T-cell (primary cell): ENCODE measurements at places on chromosomes 16 and 17. TPM values are rescaled to one million over a fixed set of nuclear protein-coding genes. Genes with fewer than 3 reads are reported as not detected.
A peak's percentile ranks its signal among the peaks of the same experiment; 100 is the strongest.

DNA sequence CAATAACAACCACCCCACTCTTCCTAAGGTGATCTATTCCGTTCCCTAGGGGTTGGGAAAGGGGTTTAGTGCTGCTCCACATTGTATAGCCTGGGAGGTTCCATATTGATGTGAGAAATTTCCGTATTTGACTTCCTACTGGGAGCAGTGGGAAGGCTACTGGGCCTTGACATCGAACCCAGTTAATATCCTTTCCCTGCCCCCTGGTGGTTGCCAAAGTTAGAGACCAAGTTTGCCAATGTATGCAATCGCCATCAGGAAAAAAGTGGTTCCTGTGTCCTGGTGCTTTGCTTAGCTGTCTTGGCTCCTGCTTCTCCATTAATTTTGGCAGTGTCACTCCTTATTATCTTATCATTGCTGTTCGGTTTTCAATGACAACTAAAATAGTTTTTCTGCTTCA is 914.9 kb downstream of the KCNJ2 start:
- no peak overlapping the region for H3K4me3 ChIP-seq
- H3K27me3 ChIP-seq = no peaks in the 10 kb centered on the region
- H3K27ac ChIP-seq = no peak overlapping the region

DNA sequence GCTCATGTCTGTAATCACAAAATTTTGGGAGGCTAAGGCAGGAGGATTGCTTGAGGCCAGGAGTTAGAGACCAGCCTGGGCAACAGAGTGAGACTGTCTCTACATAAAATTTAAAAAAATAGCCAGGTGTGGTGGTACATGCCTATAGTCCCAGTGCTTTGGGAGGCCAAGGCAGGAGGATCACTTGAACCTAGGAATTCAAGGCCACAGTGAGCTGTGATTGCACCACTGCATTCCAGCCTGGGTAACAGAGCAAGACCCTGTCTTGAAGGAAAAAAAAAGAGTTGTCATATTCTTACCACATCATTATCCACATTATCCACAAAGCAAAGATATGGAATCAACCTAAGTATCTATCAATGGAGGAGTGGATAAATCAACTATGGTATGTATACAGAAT is 21.0 kb upstream of the MAPK3 start:
- H3K27ac ChIP-seq = no peak overlapping the region
- H3K36me3 ChIP-seq = no peaks in the 10 kb centered on the region
- DNase-seq = no peak
- H3K27me3 ChIP-seq = no peaks in the 10 kb centered on the region
- peaks cover 9% of the 10 kb centered on the region for H3K4me1 ChIP-seq
- no peak overlapping the region for H3K4me3 ChIP-seq

- peaks cover 57% of the 10 kb centered on the region for H3K27me3 ChIP-seq
- no peaks in the 10 kb centered on the region for H3K4me1 ChIP-seq
- H3K36me3 ChIP-seq = no peaks in the 10 kb centered on the region
- no peak overlapping the region for H3K4me3 ChIP-seq
- H3K27ac ChIP-seq = no peak overlapping the region
- no peak for DNase-seq
These were observed 19.0 kb downstream of the IGF2BP1 start for GRCh38 chr17:49015924-49016774.

DNA sequence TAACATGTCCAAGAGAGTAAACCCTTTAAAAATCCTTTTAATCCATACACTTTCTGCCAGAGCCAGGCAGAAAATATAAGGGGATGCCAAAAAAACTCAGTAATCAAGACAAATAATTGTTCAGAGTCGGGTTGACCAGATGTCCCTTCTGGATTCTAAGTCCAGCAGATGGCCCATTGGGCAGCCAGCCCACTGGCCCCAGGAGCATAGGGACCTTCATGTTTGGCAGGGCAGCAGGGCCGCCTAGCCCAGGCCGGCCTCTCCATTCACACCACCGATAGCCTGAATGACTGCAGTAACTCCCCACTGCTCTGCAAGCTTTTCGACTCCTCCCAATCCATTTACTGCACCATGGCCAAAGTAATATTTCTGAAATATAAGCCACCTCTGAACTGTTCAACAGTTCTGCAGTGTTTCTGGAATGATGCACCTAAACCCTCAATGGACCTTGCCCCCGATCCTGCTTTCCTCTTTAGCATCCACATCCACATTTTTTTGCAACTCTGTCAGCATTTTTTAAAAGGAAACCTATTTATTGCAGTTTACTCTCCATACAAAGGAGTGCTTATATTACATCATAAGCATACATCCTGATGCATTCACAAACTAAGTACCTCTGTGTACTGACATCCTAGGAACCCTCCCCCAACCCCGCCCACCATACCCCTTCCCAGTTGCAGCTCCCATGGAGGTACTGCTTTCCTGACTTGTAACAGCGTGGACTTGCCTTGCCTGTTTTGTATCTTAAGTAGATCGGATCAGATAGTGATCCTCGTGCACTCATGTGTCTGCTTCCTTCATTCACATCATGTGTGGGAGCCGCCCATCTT is 46.4 kb downstream of the LDHD start:
- H3K36me3 ChIP-seq = no peaks in the 10 kb centered on the region
- DNase-seq = no peak
- peaks cover 24% of the 10 kb centered on the region for H3K4me1 ChIP-seq

- no peaks in the 10 kb centered on the region for H3K27me3 ChIP-seq
- no peak overlapping the region for H3K27ac ChIP-seq
- H3K4me3 ChIP-seq = no peak overlapping the region
- peak; percentile 16 for DNase-seq
- H3K4me1 ChIP-seq = no peaks in the 10 kb centered on the region
These were observed 45.0 kb downstream of the CDH13 start for GRCh38 chr16:82671741-82672140.

DNA sequence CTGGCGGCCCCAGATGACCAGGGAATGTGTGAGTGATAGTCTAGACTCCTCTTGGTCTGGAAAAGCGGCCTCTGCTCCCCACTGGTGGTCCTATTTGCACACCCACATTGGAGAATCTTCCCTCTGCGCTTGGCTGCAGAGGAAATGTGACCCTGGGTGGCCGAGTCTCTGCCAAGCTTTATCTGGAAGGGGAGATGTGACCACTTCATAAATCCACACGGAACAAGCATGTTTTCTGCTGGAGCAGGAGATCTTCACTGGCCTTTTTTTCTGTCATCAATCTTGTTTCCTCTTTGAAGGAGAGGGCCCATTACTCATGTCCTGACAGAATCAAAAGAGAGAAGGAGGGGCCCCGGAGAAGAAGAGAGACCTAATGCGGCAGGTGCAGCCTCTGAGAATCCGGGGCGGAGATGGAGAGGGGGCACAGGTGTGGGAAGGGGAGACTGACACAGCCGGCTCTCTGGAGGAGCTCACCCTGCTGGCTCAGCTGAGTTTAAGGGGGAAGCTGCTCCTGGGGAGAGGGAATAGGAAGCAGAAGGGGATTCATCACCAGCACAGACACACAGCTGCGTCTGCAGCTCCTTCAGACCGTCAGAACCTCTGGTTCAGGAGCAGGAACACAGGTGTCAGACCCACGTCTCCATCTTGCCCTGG is 116.3 kb downstream of the SOX9 start:
- DNase-seq = no peak
- no peaks in the 10 kb centered on the region for H3K27me3 ChIP-seq
- H3K27ac ChIP-seq = no peak overlapping the region
- H3K4me1 ChIP-seq = no peaks in the 10 kb centered on the region
- H3K4me3 ChIP-seq = no peak overlapping the region

DNA sequence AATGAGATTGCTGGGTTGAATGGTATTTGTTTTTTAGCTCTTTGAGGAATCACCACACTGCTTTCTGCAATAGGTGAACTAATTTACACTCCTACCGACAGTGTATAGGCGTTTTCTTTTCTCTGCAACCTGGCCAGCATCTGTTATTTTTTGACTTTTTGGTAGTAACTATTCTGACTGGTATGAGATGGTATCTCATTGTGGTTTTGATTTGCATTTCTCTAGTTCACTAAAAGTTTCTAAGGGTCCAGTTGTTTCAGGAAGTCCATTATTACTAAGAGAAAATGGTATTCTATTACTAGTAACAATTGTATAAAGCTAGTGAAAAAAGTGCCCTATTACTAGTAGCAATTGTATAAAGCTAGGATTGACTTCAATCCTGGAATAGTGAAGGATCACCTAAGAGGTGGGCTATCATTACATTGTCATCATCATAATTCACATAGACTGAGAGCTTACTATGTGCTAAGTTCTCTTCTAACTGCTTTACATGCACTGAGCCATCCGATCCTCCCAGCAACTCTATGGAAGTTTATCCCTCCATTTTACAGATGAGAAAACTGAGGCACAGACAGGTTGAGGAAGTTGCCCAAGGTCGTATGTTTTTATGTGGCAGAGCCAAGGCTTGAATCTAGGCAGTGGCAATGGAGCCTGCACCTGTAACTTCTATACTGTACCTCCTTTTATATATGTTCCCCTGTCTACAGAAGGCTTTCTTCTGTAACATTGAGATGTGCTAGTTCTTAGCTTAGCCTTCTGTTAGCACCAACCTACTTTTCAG is 13.4 kb upstream of the SMIM36 start:
- H3K4me3 ChIP-seq = no peak overlapping the region
- no peak overlapping the region for H3K27ac ChIP-seq
- H3K36me3 ChIP-seq = no peaks in the 10 kb centered on the region
- no peaks in the 10 kb centered on the region for H3K4me1 ChIP-seq
- DNase-seq = no peak

DNA sequence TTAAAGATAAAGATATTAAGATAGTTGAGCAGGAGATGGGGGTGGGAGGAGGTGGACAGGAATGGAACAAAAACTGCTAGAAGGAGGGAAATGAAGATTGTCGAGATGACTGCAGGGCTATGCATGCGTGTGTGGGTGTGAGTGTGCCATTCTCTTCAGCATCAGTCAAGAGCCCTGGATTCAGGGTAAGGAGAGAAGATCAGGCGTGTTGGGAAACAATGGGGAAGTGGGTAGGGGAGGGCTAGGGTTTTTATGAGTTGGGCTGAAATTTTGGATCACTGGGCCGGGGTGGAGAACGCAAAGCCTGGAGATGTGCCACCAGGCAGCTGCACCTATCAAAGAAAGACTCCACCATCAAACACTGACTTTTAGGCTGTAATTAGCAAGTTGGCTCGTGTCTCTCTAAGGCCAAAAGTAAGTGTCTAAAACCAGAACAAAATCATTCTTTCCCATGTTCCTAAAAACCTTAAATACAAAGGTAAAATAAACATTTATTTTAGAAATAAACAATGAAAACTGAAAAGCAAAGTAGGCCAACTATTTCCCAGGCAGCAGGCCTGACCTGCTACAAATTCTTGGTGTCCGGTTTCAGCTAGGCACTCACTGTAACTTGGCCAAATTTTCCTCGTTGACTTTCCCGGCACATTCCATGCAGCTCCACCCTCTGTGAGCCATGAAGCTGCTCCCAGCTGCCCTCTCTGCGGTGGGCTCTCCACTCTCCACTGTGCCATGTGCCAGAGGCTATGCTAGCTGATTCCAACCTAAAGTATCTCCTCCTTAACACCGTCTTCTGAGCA is 4.2 kb downstream of the CDRT4 start:
- H3K27me3 ChIP-seq = no peaks in the 10 kb centered on the region
- H3K4me3 ChIP-seq = no peak overlapping the region
- no peak for DNase-seq
- no peaks in the 10 kb centered on the region for H3K36me3 ChIP-seq
- no peaks in the 10 kb centered on the region for H3K4me1 ChIP-seq

DNA sequence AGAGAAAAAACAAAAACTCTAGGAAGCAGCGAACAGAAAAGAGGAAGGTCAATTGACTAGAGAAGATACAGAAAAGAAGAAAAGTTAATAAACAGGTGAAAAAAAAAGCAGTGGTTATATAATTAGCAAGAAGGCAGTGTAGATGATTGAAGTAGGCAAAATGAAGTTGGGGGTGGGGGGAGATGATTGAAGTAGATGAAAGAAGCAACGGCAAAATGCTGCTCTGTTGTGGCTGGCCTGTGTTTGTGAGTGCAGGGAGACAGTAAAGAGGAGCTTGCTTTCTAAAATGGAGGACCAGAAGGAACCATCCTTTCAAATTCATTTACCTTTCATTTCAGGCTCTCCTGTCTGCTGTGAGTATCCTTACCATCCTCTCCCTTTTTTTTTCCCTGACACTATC is 3.6 kb downstream of the EVI2B start:
- H3K4me1 ChIP-seq = peaks cover 42% of the 10 kb centered on the region
- H3K36me3 ChIP-seq = no peaks in the 10 kb centered on the region
- H3K4me3 ChIP-seq = peak overlapping the region; percentile 67
- H3K27ac ChIP-seq = peak overlapping the region; percentile 90

GRCh38 chr16:65698791-65699321 is 577.0 kb upstream of the CDH11 start:
- H3K4me3 ChIP-seq = no peak overlapping the region
- no peaks in the 10 kb centered on the region for H3K36me3 ChIP-seq
- no peak for DNase-seq
- no peaks in the 10 kb centered on the region for H3K4me1 ChIP-seq

DNA sequence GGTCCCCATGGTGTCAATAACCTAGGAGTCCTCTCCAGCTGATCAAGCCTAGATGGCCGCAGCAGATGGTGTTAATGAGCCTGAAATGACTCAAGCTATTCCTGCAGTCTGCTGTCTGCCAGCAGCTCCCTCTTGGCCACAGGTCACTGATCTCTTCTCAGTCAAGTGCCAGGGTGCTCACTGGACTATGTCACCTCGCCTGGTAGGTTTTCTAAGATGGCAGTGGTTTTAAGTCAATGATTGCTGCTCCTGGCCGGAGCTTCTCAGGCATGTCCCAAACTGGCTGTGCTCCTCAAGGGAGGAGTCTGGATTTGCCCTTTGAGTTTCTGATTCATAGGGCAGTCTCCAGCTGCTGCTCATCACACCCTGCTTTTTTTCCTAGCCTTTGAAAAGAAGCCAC is 58.6 kb upstream of the SHISA6 start:
- H3K4me3 ChIP-seq = no peak overlapping the region
- DNase-seq = no peak
- H3K36me3 ChIP-seq = no peaks in the 10 kb centered on the region
- no peaks in the 10 kb centered on the region for H3K4me1 ChIP-seq
- H3K27me3 ChIP-seq = no peaks in the 10 kb centered on the region

DNA sequence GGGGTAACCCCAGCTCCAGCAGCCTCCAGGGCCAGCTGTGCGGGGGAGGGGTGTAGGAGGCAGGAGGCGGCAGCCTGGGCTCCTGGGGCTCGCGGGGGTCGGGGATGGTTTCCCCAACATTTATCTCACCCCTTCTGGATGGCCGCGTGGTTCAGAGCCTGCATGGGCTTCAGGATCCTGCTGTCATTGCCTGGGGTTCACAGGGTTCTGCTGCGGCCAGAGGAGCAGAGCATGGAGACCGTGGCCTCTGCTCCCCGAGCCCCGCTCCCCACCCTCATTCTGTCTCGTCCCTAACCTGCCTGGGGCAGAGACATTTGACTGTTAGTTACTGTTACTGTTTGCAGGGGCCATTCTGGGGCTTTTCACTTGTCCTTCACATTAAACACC is 4.9 kb downstream of the MYADML2 start:
- H3K4me1 ChIP-seq = peaks cover 9% of the 10 kb centered on the region
- H3K36me3 ChIP-seq = no peaks in the 10 kb centered on the region
- DNase-seq = no peak

GRCh38 chr16:1125471-1125870 is 27.4 kb upstream of the CACNA1H start:
- no peak overlapping the region for H3K4me3 ChIP-seq
- H3K4me1 ChIP-seq = peaks cover 9% of the 10 kb centered on the region
- peaks cover 57% of the 10 kb centered on the region for H3K27me3 ChIP-seq
- no peak for DNase-seq

The TLCD3B gene
- 0.32 TPM for total RNA-seq

The KRT25 gene
- not detected for total RNA-seq

The FBXW10B gene
- 0.85 TPM for total RNA-seq

The ZNF319 gene
- 23.1 TPM for total RNA-seq

The HOXB7 gene
- not detected for total RNA-seq

The MT1F gene
- total RNA-seq = 9.1 TPM

The ZSCAN10 gene
- not detected for total RNA-seq

The CORO7 gene
- 230 TPM for total RNA-seq
